ENCODE measurements at places on chromosomes 2 and 18.
A peak's percentile ranks its signal among the peaks of the same experiment; 100 is the strongest.

GRCh38 chr2:222490131-222490530 lies 65.8 kb downstream of the SGPP2 start:
- DNase-seq: no peak

GRCh38 chr2:112634153-112634873 lies 11.4 kb upstream of the SLC20A1 start:
- no peak for DNase-seq

- no peak for DNase-seq
Measured at GRCh38 chr2:70304498-70304897, 2.6 kb upstream of the FAM136A start.

GRCh38 chr2:236229186-236229585 lies 35.0 kb downstream of the ASB18 start:
- DNase-seq: no peak

DNA sequence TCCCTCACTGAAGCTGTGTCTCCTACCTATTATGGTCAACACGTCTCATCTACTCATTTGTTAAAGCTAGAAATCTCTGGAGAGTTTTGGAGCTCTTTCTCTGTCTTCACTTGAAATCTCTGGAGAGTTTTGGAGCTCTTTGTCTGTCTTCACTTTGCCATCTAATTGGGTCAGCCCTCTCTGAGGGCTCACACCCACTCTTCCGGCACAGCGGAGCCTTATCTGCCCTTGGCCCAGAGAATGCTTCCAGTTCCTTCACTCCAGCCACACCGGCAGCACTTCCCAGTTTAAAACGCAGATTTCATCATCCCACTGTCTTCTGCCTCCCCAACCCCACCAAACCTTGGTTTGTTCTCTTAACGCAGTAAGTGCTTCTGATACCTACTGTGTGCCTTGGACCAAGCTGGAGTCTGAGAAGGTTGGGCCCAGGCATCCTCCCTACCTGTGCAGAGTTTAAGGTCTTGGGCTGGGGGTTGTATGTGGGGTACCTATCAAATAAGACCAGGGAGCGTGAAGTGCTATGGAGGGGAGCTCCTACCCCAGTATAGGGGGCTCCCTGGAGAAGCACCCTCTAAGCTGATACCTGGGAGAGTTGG lies 5.0 kb downstream of the HPCAL1 start:
- no peak for DNase-seq

- no peak for DNase-seq
Measured at GRCh38 chr18:58325494-58325893, 281.5 kb downstream of the NEDD4L start.

GRCh38 chr18:45104049-45104395 lies 423.3 kb downstream of the SETBP1 start:
- no peak for DNase-seq

- no peak for DNase-seq
Measured at GRCh38 chr2:239726091-239726591, 299.0 kb downstream of the NDUFA10 start.

DNA sequence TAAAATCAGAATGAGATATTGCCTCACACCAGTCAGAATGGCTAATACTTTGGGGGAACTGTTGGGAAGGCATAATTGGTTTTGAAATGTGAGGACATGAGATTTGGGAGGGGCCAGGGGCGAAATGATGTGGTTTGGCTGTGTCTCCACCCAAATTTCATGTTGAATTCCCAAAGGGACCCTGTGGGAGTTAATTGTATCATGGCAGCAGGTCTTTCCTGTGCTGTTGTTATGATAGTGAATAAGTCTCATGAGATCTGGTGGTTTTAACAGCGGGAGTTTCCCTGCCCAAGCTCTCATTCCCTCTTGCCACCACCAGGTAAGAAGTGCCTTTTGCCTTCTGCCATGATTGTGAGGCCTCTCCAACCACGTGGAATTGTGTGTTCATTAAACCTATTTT lies 59.6 kb downstream of the CSRNP3 start:
- DNase-seq: no peak

DNA sequence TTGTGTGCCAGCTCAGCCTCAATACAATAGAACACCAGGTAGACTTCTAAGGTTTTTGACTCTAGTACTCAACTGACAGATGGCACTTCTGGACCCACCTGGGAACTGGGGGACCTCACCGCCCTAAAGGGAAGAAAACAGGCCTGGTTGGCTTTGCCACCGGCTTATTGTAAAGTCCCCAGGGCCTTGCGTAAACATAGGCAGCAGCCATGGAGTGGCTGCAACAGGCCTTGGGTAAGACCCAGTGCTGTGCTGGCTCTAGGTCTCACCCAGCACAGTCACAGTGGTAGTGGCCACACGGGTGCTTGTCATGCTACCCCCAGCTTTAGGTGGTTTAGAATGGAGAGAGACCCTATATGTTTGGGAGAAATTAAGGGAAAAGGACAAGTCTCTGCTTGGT lies 230.7 kb upstream of the SESTD1 start:
- no peak for DNase-seq

DNA sequence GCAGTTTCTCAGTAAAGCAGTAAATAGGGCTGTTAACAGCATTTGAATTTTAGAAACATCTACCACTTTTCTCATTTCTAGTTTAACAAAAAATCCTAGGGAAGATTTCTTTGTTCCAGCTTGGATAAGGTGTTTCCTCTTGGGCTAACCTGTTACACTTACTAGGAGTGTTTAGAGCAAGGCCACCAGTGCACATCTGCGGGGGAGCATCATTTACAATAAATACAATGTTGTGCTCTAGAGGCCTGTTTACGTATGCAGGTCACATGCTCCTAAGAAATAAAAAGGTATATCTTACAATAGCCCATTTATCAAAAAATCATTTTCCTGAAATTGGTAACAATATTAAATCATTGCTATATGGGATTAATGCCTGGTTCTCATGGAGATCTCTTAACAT lies 8.1 kb downstream of the ZNF638 start:
- no peak for DNase-seq

- DNase-seq: peak; percentile 89
Measured at GRCh38 chr2:145685383-145686050, 1165.6 kb upstream of the ZEB2 start.

DNA sequence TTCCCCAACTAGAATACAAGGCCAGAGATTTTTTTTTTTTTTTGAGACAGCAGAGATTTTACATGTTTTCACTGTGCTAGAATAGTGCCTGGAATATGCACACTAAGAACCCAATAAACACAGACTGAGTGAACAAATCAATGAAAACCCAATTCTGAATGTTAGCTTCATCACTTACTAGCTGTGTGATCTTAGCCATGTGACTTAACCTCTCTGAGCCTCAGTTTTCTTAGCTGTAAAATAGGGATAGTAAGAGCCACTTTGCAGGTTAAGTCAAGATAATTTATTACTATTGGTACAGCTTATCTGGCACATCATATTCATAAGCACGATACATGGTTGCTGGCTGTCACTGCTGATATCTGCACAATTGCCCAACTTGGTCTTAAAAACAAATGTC lies 140.6 kb downstream of the EN1 start:
- DNase-seq: no peak

GRCh38 chr2:232809349-232810124 lies 33.2 kb upstream of the KCNJ13 start:
- no peak for DNase-seq

DNA sequence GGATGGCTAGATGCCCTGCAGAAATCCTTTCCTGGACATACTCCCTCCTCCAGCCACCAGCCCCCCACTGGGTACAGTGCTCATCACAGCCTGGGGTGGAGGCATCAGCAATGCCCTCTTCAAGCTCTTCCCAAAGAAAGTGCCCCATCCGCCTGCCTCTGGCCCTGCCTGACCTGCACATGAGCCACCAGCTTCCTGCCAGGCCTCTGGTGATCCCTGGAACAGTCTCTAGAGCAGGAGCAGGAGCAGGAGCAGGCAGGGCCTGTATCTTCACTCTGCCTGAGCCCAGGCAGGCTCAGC lies 54.1 kb upstream of the CAB39 start:
- DNase-seq: no peak

DNA sequence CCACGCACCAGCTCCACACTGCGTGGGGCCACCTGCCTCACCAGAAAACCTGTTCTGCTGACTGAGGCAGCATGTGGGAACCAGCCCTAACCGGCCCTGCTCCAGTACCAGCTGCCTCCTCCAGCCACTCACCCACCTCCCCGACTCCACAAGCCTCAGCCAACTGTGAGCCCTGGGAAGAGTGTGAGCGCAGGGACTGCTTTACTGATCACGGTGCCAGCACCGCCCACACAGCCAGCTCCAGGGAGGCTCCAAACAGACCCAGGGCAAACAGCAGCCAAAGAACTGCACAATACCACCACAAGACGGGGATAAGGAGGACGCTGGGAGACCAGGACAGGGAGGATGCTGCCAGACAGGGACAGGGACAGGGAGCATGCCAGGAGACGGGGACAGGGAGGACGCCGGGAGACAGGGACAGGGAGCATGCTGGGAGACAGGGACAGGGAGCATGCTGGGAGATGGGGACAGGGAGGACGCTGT lies 28.4 kb downstream of the EIPR1 start:
- DNase-seq: peak; percentile 3

- DNase-seq: no peak
Measured at GRCh38 chr2:205682239-205682970, at the start of gene NRP2. TSS of gene NRP2 (plus strand) at chr2:205682501. CDS start at chr2:205683291, 790 bp downstream.

DNA sequence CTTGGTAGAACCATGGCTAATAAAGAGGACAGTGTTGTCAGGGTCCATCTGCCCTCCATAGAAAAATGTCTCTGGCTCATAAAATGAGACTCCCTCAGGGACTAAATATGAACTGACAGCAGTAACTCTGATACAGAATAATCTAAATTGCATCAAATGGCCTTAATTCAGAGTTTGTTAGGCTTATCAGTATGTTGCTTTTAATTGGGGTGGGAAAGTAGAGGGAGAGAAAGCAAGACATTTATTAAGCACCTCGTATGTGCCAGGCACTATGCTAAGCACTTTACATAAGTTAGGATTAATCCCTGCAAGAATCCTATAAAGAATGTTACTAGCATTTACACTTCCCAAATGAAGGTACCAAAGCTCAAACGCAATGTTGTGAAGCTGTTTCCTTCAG lies 115.2 kb downstream of the MMADHC start:
- no peak for DNase-seq

DNA sequence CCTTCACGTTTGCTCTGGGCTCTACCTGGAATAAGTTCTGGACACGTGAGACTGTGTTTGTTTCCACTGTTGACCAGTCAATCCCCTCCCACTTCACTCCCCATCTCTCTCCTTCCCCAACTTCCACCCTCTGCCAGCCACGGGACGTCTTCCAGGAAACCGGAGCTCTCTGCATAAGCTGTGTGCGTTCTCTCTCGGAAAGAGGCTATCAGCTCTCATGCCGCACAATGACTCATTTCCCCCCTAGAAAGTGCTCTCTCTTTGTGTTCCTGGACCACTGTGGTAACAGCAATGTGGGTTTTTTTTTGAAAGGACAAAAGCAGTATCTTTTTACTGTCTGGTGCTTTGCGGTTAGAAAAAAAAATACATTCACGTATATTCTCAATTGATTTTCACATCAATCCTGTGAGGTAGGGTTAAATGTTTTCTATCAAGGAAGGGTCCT lies 10.2 kb downstream of the PROKR1 start:
- DNase-seq: no peak

- DNase-seq: no peak
Measured at GRCh38 chr2:160377204-160377995, 116.2 kb downstream of the RBMS1 start.

DNA sequence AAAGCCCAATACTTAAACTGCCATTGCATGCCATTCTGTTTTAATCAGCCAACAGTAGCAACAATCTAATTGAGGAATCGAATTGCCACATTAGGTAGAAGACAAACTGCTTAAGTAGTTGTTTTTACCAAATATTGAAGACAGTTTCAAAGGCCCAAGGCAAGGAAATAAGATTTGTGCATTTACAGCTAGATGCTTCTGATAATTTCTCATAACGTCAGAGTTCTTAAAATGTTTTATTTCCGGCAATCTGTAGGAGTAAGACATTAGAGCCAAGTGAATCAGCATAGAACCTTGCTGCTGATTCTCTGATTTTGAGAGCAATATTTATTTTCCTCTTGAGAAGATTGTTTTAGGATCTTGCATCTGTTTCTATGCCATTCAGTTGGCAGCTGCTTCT lies 174.3 kb downstream of the RBM43 start:
- no peak for DNase-seq

DNA sequence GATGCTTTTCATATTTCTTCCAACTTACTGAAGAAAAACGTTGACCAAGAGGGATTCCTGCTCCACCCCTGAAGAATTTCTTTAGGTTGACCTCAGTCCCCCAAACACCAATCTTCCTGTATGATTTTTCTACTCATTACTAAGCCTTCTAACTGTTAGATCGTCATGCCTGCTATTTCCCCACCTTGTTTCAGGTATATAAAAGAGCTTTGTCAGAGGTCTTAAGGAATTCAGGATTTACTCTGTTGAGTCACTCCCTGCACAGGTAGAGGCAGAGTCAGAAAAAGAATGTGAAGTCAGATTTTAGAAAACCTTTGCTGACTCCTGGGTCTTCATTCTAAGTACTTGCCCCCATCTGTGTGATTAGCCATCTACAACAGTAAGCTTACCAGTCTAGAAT lies 83.8 kb upstream of the NOSTRIN start:
- DNase-seq: peak; percentile 63

All from epithelial cell of prostate (primary cell).